ENCODE measurements at places on chromosomes 1 and 21. TPM values are rescaled to one million over a fixed set of nuclear protein-coding genes. Genes with fewer than 3 reads are reported as not detected.

The KRTAP13-1 gene
- not detected for total RNA-seq

The PTCH2 gene
- 0.33 TPM for total RNA-seq

The KCNJ15 gene
- 2.4 TPM for total RNA-seq

The WDR64 gene
- not detected for total RNA-seq

The SLC16A4 gene
- 45.7 TPM for total RNA-seq

The KCNAB2 gene
- total RNA-seq, result 7.6 TPM

The IL19 gene
- total RNA-seq, result not detected

The NCAM2 gene
- 9.1 TPM for total RNA-seq

The KRTAP7-1 gene
- total RNA-seq, result not detected

The DAB1 gene
- 0.07 TPM for total RNA-seq

Data from smooth muscle cell of the pulmonary artery (primary cell).